Activated T-cell treated with anti-CD3 and anti-CD28 coated beads, Interleukin-2, amount 50 U/mL, for 72 hours (primary cell): ENCODE measurements at places on chromosomes 5 and 9. TPM values are rescaled to one million over a fixed set of nuclear protein-coding genes. Genes with fewer than 3 reads are reported as not detected.

- H3K36me3 ChIP-seq = peaks cover 8% of the 10 kb centered on the region
- peaks cover 24% of the 10 kb centered on the region for H3K4me1 ChIP-seq
- no peak overlapping the region for H3K27ac ChIP-seq
- DNase-seq = no peak
- H3K27me3 ChIP-seq = no peaks in the 10 kb centered on the region
- H3K4me3 ChIP-seq = no peak overlapping the region
Observed at GRCh38 chr5:74978345-74978744, 74.0 kb downstream of the GCNT4 start.

GRCh38 chr5:76696251-76696650, 19.7 kb upstream of the F2R start:
- no peak for DNase-seq
- peaks cover 15% of the 10 kb centered on the region for H3K4me1 ChIP-seq
- no peak overlapping the region for H3K4me3 ChIP-seq
- peaks cover 7% of the 10 kb centered on the region for H3K36me3 ChIP-seq

- peak; percentile 59 for DNase-seq
- H3K27me3 ChIP-seq = peaks cover 53% of the 10 kb centered on the region
- peak overlapping the region; percentile 33 for H3K4me3 ChIP-seq
- H3K27ac ChIP-seq = peak overlapping the region; percentile 24
- H3K36me3 ChIP-seq = no peaks in the 10 kb centered on the region
Observed at GRCh38 chr5:97094579-97095317, 47.7 kb downstream of the LIX1 start.

KLF4 gene
- 1.7 TPM for total RNA-seq

- peaks cover 65% of the 10 kb centered on the region for H3K4me1 ChIP-seq
- H3K36me3 ChIP-seq = peaks cover 1% of the 10 kb centered on the region
- no peak for DNase-seq
- H3K27ac ChIP-seq = no peak overlapping the region
Observed at GRCh38 chr5:171927345-171927941, 79.0 kb downstream of the FBXW11 start.

NUDT12 gene
- total RNA-seq = 0.24 TPM

DNA sequence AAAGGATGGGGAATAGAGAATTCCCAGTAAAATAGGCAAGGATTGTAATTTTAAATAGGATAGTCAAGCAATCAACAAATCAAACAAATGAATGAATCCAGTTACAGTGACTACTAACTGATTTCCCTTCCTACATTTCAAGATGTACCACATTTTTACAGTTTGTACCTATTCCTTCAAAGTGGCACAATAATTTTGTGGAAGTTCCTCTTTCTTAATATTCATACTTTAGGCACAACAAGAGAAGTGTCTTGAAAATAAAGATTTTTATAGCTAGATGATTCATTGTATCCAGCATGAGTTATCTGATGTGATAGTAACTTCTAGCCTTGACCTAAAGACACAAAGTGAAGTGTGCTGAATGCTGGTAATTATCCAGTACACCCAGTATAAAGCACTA, 122.2 kb upstream of the ACOT12 start:
- H3K36me3 ChIP-seq = no peaks in the 10 kb centered on the region
- H3K27ac ChIP-seq = no peak overlapping the region
- no peaks in the 10 kb centered on the region for H3K27me3 ChIP-seq
- no peak overlapping the region for H3K4me3 ChIP-seq

DNA sequence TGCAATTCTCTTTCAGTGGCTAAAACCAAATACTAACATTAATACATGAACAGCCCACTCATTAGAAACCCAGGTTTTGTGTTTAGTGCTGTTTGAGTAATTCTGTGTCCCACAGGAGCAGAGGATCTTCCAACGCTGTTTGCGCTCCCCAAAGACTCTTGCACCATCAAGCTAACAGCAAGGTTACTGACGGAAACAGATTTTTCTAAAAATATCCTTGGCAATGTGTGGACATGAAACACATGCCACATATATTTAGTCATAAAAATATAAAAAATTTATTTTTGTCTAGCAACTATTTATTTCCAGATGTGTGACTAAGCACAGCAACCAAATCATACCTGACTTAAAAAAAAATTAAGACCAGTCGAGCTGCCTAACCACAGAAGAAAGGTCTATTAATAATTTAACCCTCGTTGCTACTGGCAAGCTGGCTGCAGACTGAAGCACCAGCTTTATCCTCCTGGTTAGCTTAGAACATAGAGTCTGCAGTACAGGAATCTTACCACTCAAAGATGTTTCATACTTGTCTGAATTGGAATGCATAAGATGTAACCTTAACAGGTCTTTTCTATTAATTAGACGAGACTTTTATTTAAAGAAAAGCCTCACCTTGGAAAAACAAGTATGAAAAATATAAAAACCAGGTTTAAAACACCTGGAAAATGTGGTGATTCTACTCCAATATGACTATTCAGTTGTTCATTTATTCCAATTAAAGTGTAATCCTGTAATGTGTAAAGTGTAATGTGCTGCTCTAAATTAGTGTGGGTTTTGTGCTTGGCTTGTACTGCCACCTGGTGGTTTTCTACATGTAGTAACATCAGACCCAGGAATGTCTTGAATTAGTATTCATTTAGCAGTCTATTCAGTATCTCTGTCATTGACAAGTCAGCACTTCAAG, 272.5 kb downstream of the EPB41L4A start:
- DNase-seq = peak; percentile 60
- no peaks in the 10 kb centered on the region for H3K36me3 ChIP-seq
- H3K4me1 ChIP-seq = no peaks in the 10 kb centered on the region
- H3K27me3 ChIP-seq = no peaks in the 10 kb centered on the region
- no peak overlapping the region for H3K4me3 ChIP-seq

DNA sequence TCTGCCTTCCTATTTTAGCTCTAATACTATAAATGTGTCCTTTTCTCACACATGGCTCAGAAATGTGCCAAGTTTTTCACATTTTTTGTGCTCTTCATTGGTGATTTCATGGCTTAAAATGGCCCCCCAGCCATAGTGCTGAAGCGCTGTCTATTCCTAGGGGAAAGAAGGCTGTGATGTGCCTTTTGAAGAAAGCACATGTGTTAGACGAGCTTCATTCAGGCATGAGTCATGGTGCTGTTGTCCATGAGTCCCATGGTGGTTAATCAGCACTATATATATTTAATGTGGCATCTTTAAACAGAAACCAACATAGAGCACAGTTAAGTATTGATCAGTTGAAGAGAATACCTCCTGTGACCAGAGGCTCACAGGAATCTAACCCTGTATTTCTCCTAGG, 55.8 kb downstream of the PDE8B start:
- DNase-seq = no peak
- H3K4me3 ChIP-seq = no peak overlapping the region
- no peaks in the 10 kb centered on the region for H3K4me1 ChIP-seq
- no peak overlapping the region for H3K27ac ChIP-seq
- H3K36me3 ChIP-seq = peaks cover 1% of the 10 kb centered on the region
